Central memory CD4-positive, alpha-beta T cell (primary cell): ENCODE measurements at places on chromosomes 1 and 21.

- no peak for DNase-seq
These were observed 75.0 kb upstream of the PKN2 start for GRCh38 chr1:88609051-88609450.

- DNase-seq = no peak
These were observed 19.2 kb downstream of the SYT6 start for GRCh38 chr1:114134518-114134917.

DNA sequence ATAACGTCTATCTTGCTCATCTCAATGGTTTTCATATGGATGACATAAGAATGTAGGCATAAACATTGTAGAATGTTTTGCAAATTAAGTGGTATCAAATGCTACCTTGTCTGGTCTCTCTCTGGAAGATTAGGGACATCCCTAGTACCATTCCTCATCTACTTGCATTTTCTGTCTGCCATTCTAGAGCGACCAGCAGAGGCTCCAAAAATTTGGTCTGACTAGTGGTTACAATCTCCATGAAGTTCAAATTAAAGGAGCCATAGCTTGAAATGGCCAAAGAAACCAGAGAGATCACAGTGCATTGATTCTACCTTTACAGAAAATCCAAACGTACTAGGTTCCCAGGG is 1.1 kb downstream of the CD84 start:
- peak; percentile 28 for DNase-seq

- no peak for DNase-seq
These were observed 10.8 kb upstream of the IER5 start for GRCh38 chr1:181077576-181078242.

GRCh38 chr1:17110555-17110926 is 8.7 kb downstream of the PADI2 start:
- DNase-seq = no peak

DNA sequence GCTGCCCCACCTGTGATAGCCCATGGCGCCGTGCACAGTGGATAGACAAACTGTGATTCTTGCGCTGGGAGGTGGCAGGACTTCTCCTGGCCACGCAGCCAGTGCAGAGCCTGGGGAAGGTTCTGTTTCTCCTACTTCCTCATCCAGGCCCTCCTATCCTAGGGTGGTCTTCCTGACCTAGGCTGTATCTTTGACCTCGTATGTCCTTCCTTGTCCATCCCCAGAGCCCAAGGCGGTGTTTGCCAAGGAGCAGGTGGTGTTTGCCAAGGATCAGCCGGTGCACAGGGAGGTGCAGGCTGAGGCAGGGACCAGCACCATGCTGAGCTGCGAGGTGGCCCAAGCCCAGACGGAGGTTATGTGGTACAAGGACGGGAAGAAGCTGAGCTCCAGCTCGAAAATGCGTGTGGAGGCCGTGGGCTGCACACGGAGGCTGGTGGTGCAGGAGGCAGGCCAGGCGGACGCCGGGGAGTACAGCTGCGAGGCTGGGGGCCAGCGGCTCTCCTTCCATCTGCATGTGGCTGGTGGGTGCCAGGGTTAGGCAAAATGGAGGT is 63.9 kb downstream of the OBSCN start:
- no peak for DNase-seq

DNA sequence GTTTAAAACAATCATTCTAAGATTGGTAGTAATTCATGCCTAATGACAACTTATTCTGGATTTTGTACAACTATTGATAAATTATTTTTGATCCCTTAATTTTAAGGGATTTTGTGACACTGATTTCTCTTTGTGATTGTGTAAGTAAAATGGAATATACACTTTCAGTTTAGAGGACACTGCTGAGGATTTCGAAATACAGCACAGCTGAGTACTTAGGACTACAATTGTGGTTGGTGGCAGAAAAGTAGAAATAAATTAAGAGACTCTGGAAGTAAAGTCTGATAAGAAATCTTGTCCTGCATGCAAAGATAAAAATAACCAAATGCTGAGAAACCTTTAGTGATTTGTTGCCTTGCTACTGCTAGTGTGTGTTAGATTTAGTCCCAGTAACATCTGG is 40.0 kb downstream of the TYW3 start:
- no peak for DNase-seq

DNA sequence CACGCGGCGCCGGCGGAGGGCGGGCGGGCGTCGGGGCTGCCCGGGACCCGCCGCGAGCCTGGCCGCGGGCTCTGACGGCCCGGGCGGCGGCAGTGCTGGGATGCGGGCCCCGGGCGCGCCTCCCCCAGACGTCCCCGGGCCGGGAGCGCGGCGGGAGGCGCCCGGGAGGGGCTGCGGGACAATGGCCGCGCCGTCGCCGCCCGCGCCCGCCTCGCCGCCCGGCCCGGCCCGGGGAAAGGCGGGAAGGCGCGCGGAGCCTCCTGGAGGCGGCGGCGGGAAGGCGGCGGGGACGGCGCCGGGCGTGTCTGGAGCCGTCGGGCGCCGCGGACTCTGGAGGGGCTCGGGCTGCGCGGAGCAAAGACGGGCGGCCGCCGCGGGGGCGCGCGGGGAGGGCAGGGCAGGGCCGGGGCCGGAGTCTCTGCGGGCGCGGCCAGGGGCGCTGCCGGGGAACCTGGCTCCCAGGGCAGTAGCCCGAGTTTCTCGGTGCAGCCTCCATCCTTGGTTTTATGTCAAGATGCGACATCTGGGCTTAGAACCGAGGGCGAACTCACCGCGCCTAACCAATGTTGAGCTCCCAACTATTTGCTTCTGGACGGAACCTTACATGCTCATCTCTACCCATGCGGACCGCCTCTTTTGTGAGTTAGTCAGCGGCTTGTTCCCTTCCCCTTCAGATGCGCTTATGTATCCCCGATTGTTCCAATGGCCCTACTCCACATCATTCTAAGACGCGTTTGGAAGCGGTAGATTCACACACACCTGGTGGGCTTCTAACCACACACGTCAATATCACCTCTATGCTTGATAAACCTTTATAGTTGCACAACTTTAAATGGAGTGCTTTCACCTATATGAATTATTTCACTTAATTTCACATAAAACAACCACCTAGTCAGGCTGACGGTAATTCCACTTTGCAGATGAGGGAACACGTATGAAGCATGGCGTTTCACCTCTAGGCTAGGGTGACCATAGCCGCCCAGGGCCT is 651 bp downstream of the ZBTB8A start:
- no peak for DNase-seq

GRCh38 chr1:240652549-240652948 is 40.6 kb upstream of the GREM2 start:
- DNase-seq = no peak

GRCh38 chr1:65119951-65120350 is 28.1 kb upstream of the AK4 start:
- DNase-seq = no peak

GRCh38 chr1:189496768-189497167 is 980.9 kb downstream of the BRINP3 start:
- DNase-seq = no peak

- DNase-seq = no peak
These were observed 180.8 kb downstream of the TPR start for GRCh38 chr1:186194107-186194756.

GRCh38 chr1:219088778-219089557 is 84.7 kb upstream of the LYPLAL1 start:
- DNase-seq = no peak

- DNase-seq = no peak
These were observed 19.5 kb downstream of the DNAJC8 start for GRCh38 chr1:28213315-28213714.

DNA sequence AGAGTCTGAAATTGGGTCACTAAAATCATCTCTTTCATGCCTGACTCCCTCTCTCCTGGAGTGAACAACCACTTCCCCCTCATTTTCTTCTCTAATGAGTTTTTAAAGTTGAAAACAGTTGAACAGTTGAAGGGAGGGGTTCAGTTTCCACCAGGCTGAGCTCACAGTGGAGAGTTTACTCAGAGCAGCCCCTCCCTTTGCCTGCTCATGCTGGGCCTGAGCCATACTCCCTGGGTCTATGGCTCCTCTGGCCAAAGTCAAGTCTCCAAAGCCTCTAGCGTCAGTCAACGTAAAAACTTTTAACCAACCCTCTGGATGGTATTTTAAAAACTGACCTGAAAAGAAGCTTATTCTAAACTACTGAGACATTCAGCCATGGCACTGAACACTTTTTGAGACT is 100.8 kb upstream of the RNPC3 start:
- DNase-seq = no peak

- no peak for DNase-seq
These were observed 63.2 kb upstream of the GNG4 start for GRCh38 chr1:235712812-235713211.

DNA sequence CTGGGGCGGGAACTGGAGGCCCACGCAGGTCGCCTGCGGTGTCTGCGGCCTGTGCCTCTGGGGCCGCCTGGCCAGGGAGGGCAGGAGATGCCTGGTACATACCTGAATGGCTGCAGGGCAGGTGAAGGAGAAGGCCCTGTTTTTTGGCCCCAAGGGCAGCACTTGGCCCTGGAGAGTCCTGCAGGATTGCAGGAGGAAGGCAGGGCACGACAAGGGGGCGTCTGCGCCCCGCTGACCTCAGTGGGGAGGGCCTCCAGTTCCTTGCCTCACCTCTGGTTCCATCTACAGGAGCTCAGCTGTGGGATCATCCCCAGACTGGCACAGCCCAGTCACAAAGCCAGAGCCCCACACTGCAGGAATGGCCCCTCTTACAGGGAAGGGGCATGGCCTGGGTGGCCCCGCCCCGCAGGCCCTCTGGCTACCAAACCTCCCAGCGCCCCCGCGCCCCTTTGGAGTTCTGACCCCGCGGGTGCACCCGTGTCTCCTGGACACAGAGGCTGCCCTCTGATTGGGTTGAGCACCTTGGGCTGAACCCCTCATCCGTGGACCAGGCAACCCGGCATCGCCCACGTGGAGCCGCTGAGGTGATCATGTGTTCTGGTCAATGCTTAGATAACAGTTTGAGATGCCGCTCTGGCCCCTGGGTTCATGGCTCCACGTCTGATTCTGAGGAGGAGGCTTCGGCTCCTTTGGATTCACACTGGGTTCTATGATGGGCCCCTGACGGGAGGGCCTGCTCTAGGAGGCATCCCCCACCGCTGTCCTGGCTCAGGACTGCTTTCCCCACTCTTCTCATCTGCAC is 1.3 kb upstream of the PEX10 start:
- DNase-seq = no peak

GRCh38 chr1:216238844-216239243 is 184.4 kb downstream of the USH2A start:
- DNase-seq = no peak

GRCh38 chr1:162720996-162721395 is 69.5 kb upstream of the HSD17B7 start:
- DNase-seq = no peak

DNA sequence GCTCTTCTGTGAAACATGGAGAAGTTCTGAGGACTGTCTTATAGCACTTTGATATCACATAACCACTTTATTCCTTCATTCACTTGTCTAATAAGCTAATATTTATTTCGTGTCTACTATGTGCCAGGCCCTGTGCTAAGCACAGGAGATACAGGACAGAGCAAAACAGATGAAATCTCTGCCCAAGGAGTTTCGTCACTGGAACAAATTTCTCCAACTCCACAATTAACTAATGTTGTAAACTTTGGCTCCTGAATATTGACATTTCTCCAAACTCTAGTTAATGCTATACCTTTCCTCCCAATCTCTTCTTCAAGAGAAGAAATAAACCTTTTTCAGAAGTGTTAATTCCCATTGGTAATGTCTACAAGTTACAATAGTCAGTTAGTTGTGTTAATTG is 24.8 kb upstream of the OR10J5 start:
- DNase-seq = no peak

- DNase-seq = no peak
These were observed 39.7 kb downstream of the DNTTIP2 start for GRCh38 chr1:93839307-93839706.

DNA sequence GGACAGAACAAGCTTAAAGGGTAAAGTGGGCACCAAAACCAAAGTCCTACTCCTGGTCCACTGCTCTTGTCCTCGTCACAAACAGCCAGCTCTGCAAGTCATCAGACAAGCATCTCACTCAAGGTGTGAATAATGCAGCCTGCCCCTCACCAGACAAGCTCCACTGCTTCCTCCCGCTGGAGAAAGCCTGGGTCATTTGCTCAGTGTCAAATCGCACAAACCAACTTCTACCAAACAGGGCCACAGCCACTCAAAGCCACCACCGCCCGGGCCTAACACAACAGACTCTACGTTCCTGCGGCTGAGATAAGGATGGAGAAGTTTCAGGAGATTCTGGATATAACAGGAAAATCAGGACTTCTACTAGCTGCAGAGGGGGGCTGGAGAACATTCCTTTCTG is 3.3 kb downstream of the SSBP3 start:
- no peak for DNase-seq

DNA sequence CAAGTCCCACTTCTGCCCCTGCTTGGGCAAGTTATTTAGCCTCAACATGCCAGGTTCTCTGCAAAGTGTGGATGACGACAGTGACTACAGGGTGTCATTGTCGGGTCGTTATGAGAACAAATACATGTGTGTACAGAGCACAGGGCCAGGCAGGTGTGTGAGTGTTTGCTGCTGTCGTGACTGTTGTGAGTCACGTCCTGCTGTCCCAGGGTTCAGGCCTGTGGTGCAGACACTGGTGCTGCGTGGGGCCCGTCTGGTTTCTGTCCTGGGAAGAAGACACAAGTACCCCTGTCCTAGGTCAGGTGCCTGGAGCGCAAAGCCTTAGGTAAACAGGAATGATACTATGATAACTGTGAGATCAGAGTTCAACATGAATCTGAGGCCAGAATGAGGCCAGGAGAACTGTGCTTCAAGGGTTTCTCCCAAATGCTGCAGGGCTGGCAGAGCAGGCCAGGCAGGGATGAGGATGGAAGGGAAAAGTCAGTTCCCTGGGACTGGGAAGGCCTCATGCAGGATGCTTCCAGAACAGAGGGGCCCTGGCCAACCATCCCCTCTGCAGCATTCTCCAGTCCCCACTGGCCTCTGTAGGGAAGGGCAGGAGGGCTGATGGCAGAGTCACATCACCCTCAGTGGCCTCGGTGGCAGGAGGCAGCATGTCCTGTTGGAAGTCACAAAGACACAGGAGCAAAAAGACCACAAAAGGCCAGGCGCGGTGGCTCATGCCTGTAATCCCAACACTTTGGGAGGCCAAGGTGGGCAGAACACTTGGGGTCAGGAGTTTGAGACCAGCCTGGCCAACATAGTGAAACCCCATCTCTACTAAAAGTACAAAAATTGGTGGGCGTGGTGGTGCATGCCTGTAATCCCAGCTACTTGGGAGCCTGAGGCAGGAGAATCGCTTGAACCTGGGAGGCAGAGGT is 15.7 kb downstream of the GPR157 start:
- no peak for DNase-seq

DNA sequence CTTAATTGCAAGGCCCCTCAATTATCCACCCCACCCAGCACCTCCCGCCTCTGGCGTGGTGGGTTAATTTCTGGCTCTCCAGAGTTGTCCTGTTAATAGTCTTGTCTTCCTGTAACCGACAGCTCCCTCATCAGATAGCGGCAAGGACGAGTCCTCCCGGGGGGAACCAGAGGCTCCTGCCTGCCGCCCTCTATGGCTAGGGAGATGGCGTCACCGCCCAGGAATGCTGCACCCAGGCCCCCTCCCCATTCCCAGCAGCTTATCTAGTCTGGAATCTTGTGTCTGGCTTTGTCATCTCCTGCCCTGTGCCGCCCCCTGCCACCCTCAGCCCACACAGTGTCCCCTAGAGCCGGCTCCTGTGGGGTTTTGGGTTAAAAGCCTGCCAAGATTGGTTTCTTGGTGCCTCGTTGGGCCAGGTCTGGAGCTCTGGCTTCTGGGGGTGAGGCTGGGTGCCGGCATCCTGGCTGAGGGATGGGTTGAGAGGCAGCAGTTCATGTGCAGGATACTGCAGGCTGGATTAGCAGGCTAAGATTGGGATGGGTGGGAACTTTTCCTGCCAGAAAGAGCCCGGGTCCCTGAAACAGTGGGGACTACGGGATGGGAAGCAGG is 48.8 kb downstream of the EDN2 start:
- DNase-seq = no peak
